ENCODE measurements at places on chromosomes 5 and 9.

DNA sequence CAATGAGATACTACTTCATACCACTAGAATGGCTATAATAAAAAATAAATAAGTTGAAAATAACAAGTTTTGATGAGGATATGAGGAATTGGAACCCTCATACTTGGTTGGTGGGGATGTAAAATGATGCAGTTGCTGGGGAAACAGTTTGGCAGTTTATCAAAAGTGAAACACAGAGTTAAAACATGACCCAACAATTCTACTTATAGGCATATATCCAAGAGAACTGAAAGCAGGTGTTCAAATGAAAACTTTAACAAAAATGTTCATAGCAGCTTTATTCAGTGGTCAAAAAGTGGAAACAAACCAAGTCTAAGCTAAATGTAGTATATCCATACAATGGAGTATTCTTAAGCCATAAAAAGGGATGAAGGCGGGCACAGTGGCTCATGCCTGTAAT is 13.1 kb upstream of the LHFPL2 start:
- DNase-seq, result no peak

- DNase-seq, result no peak
Measured at GRCh38 chr9:77876091-77876490, 155.5 kb downstream of the GNAQ start.

GRCh38 chr5:16784843-16785791 is 151.0 kb downstream of the MYO10 start:
- no peak for DNase-seq

- no peak for DNase-seq
Measured at GRCh38 chr9:78552802-78553201, 255.9 kb downstream of the PSAT1 start.

DNA sequence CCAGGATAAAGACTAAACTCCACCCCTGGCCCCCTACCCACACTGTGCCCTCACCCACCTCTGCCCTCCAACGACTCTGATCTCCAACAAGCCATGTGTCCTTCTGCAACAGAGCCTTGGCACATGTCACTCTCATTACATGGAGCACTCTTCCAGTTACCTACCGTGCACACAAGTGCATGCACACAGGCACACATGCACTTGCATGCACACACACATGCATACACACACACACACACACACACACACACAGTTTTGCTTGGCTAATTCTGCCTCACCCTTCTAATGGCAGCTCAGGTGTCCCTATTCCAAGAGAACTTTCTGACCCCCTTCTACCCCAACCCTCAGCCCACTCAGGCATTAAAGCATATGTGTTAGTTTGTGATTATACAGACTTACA is 19.6 kb downstream of the GALNT10 start:
- DNase-seq, result no peak

DNA sequence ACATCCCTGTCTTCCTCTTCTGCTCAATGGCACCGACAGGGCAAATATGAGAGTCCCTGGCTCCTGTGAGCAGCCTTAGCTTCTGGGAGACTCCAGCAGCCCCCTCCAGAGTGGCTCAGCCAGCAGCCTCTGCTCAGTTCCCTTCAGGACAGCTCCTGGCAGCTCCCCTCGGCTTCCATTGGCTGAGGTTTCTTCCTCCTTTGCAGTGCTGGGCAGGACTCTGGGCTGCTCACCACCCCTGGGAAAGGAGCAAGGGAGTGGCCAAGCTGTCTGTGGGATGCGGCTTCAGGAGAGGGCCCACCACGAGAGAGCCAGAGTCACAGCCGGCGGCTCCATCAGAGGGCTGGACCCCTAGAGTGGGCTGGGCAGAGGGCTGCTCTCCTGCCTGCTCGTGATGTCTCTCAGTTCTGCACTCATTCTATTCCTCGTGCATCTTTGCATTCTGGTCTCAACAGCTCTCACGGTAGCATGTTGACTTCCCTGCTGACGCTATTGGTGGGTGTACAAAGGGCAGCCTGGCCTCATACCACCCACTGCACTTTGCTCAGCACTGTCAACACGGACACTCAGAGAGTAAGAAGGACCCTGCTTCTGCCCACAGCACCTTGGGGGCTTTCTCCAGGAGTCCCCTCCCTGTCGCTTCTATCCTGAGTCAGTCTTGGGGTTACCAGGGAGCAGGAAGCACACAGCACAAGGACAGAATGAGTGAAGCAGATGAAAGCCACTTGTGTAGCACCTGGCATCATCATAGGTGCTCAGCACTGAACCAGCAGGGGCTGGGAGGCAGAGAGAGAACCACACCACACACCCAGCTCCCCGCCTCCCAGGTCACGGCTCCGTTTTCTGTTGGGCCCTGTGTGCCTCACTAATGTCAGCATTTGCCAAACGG is 80.9 kb upstream of the ALDH1B1 start:
- no peak for DNase-seq

DNA sequence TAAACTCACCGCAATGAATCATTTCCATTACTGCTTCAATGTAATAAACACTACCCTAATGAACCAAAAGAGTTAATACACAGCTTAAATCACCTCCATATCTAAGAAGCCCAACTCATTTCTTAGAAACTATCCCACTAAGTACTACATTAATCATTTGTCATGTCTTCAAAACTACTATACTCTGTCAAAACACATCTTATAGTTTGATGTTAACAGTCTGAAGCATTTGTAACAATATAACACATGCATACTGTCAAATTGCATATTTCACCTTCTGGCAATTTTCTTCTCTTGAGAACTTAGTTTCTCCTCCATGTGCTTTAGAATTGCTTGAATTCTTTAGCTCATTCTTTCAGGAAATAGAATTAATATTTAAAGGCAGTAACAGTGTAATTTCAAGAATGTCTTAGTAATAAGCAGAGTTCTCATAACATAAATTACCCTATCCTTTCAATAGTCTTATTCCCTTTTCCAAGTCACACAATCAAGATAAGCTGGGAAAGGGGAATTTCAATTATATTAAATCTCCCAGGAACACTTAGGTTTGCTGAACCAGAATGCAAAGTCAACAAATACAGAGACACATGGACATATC is 199.7 kb downstream of the ATPSCKMT start:
- no peak for DNase-seq

- no peak for DNase-seq
Measured at GRCh38 chr5:172533399-172534228, 79.3 kb upstream of the SH3PXD2B start.

DNA sequence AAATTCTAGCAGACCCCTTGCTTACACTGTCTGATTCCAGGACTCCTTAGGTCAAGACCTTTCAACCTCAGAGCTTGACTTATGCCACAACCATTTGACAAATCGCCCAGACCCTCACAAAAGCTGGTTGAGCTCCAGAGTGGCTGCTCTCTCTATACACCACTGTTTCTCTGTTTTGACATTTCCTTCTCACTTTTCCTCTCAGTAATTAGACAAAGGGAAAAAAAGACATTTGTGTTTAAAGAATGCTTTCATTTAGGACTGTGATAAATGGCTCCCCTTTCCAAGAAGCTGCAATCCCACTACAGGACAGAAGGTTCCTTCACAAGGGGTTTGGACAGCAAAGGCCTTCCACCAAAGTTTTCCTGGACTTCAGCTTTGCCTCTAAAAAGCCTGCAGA is 601.3 kb downstream of the NR2F1-AS1 start:
- DNase-seq, result no peak

- DNase-seq, result no peak
Measured at GRCh38 chr5:15995341-15996052, 184.1 kb downstream of the MARCHF11 start.

DNA sequence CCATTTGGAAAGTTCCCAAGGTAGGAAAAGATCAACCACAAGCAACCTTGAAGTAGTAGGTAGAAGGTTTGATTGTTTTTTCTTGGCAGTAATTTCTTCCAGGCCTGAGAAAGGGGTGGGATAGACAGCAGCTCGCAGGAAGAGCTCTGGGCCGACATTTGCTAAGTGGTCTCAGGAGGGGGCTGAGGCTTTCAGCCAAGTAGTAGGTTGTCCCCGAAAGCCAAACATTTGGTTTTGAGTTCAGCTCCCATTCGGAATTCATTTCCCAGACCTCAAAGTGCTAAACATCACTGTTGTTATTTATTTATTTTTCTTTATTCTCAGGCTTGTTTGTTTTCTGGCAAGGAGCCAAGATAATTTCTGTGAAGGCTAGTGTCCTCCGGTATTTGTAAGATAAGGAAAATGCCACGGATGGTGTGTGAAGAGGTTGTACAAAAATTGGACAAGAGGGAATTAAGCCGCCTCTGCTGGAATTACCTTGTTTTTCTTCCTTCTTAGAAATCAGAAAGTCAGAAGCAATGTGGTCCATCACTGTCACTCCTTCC is 112.1 kb downstream of the KIF4B start:
- no peak for DNase-seq

GRCh38 chr9:137052998-137053943 is 590 bp downstream of the ENTPD2 start:
- no peak for DNase-seq

GRCh38 chr9:110152704-110153374 is 55.1 kb downstream of the C9orf152 start:
- DNase-seq, result peak; percentile 71

DNA sequence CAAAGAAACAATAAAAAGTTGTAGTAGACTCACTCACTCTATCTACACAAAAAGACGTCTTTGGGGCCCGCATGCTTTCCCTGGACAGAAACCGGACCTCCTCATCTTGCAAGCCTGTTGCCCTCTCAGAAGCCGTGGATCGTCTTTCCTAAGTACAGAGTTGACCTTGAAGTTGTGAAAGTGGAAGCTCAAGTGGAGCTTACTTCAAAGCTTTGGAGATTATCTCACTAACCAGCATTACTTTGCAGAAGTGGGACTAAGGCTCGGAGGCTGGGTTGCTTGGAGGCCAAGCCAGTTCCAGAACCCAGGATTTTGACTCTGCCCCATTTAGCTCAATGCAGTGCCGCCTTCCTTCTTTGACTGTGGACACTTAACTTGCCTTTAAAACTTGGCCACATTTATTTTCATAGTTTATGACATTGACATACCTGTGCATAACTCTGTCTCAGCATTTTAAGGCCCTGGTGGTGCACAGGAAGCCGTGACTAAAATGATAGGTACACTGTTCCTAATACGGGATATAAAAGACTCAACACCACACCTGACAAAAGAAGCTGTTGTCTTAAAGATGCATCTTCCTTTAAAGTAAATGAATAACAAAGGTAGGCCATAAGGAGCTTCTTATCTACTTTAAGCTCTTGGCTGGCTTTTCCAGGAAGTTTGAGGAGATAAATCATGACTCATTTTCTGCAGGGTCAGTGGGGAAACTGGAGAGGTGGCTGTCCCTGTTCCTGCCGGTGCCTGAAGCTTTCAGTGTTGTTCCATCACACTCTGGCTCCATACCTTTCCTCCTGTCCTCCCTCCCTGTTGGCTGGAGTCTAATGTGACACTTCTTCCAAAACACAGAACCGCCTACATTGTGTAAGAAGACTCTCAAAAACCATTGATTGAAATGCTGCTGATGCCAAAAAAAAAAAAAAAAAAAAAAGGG is 10.7 kb downstream of the SLC25A25 start:
- DNase-seq, result no peak

DNA sequence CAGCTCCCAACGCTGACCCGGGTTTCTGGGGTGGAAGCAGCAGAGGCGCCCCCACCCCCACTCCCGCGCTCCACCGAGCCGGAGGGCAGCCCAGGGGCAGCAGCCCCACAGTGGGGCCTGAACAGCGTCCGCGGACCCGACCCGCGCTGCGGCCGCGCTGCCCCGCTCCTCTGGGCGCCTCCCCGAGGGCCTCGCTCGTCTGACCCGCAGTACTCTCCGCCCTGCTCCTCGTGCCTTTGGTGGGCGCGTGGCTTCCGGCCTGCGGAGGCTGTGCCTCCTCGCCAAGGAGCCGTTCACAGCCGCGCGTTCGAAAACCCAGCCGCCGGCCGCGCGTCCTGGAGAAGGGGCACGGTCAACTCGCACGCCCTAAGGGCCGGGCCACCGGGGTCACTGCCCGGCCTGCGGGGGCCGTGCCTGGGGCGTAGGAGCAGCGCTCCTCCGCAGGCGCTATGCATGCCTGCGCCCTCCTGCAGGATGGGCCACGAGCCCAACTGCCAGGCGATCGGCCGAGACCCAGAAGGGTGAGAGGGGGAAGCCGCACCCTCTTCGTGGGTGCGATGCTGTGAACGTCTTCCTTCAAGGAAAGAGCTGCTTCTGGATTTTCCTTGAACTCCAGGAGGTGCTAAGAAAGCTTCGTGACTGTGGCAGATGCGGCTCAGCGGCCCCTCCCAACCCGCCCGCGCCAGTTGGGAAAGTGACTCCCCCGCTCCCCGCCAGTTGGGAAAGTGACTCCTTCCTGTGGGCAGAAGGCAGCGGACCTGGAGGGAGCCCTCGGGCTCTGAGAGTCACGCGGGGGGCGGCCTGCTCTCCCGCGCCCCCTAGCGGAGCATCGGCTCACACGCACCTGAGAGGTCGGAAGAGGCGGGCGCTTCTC is 82.7 kb downstream of the HSD17B3 start:
- DNase-seq, result no peak

DNA sequence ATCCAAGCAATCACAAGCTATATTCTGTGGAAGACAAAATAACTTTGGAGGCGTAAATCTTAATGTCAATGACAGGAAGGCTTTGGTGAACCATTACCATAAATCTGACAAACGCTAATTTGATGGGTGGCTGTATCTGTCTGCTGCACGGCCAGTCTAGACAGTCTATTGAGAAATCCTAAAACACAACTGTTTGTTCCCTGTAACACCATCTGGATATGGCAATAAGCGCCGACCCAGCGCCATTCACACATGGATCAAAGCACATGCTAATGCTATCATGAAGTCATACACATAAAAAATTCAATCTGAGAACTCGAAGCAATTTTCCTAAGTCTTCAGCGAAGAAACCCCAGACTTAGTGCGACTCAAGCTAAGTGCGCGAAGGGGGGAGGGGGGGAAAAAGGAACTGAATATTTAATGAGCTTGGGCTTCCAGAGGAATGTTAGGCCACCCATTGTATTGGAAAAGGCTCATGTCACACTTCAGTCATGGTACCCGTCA is 95.1 kb downstream of the ARL15 start:
- DNase-seq, result no peak

DNA sequence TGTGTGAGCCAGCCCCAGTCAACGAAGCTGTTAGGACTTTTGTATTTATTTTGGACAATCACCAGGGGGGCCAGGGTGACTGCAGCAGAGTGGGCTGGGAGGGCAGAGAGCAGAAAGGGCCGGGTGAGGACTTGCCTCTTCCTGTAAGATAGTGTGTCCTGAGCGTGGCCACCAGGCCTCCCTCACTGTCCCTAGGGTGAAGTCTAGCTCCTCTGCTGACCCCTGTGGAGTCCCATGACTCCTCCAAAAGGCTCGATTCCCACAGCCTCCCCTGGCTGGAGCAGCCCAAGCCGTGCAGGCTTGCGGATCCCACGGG is 147.8 kb downstream of the RXRA start:
- DNase-seq, result no peak

GRCh38 chr5:71924980-71925379 is 182.3 kb upstream of the MAP1B start:
- DNase-seq, result no peak

GRCh38 chr5:122076669-122077365 is 1.2 kb downstream of the LOX start:
- peak; percentile 4 for DNase-seq

Data from HL-60 (cell line).